ENCODE measurements at places on chromosomes 2 and 18. TPM values are rescaled to one million over a fixed set of nuclear protein-coding genes. Genes with fewer than 3 reads are reported as not detected.

Gene NPAS2
- polyA plus RNA-seq, result 12.5 TPM

Gene ZSWIM2
- polyA plus RNA-seq, result not detected

Gene BMP10
- polyA plus RNA-seq, result not detected

Gene COLEC11
- polyA plus RNA-seq, result 1.2 TPM

Gene IL1RN
- polyA plus RNA-seq, result 1.3 TPM

Gene SLC19A3
- 7.6 TPM for polyA plus RNA-seq

Gene POTEJ
- polyA plus RNA-seq, result 0.10 TPM

Gene LDAH
- 43.9 TPM for polyA plus RNA-seq

Gene ZNF2
- polyA plus RNA-seq, result 8.4 TPM

Gene SERPINE2
- polyA plus RNA-seq, result 190 TPM

Gene CRYBA2
- not detected for polyA plus RNA-seq

Gene SRD5A2
- 0.05 TPM for polyA plus RNA-seq

Gene FAM237A
- polyA plus RNA-seq, result not detected

Gene MSTN
- 2.1 TPM for polyA plus RNA-seq

Gene MXD1
- 13.2 TPM for polyA plus RNA-seq

Gene TDRD15
- 0.01 TPM for polyA plus RNA-seq

Gene SULT1C4
- 47.9 TPM for polyA plus RNA-seq

Gene GLI2
- polyA plus RNA-seq, result 11.8 TPM

Gene MAP3K19
- polyA plus RNA-seq, result 0.60 TPM

Gene MC5R
- polyA plus RNA-seq, result 0.24 TPM

Gene C2orf66
- 0.35 TPM for polyA plus RNA-seq

Gene IL1F10
- polyA plus RNA-seq, result not detected

Gene SNTG2
- 2.0 TPM for polyA plus RNA-seq

Gene LIPG
- 59.3 TPM for polyA plus RNA-seq
